ENCODE measurements at places on chromosomes 12 and 14.

GRCh38 chr12:88035907-88036289, 6.7 kb upstream of the C12orf50 start:
- DNase-seq, result no peak

GRCh38 chr14:75230140-75230792, 48.4 kb upstream of the FOS start:
- DNase-seq, result no peak

DNA sequence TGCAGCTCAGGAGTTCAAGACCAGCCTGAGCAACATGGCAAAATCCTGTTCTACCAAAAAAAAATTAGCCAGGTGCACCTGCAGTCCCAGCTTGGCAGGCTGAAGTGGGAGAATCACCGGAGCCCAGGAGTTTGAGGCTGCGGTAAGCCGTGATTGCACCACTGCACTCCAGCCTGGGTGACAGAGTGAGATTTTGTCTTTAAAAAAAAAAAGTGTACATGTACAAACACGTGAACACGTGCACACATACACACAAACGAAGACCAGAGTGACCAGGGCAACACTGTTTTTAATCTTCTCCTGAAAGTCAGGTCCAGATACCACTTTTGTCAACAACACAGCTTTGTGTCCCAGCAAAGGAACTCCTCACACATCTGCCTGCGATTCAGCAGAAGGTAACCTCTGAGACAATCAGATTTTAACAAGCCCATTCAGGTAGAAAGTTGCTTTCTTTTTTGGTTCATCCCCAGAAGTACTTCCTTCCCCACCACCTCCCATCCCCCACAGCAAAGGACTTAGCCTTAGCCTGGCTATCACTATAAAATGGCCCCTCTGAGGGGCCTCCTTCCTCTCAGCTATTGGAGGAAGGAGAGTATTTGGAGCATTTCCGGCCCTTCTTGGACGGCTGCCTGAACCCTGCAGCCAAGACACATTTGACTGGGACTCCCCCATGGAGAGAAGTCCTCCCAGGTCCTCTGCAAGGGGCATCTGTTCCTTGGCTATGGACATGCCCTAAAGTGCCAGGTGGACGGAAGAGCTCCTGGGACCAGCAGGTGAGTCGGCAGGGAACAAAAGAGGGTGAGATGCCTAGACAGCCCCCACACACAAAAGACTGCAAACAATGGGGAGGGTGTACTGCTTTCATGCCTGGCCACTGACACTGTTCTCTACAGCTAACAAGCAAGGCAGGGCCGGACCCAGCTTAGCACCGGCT, 9.8 kb downstream of the CTDSP2 start:
- no peak for DNase-seq

GRCh38 chr12:41073633-41074472, 114.3 kb upstream of the PDZRN4 start:
- no peak for DNase-seq

DNA sequence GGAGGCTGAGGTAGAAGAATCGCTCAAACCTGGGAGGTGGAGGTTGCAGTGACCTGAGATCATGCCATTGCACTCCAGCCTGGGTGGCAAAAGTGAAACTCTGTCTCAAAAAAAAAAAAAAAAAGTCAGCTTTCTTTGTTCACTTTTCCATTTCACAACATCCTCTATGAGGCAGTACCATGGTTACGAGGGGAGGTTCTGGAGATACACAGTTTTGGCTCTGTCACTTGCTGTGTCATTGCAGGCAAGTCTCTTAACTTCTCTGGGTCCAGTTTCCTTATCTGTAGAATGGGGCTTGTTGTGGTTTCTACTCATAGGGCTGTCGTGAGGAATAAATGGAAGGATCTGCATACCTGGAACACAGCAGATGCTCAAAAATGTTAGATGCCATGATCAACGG, 75.6 kb upstream of the SLC24A4 start:
- DNase-seq, result no peak

- DNase-seq, result no peak
These were observed 108.7 kb downstream of the BCAT1 start for GRCh38 chr12:24840046-24840800.

DNA sequence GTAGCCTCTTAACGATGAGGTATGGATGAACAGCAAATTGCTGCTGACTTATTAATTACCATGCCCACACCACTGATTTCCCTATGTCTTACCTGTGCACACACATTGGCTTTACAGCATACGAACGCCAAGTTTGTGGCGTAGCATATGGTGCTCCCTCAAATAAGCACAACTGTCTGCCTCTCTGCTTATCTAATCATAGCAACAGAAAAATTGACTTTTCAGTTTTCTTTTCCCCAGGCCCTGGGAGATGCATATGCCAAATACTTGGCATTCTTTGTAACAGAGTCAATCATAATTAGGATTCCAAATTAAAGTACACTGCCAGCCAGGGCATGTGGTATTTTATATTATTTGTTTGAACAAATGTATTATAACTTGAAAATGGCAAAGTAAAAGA, 625.5 kb downstream of the DIO2 start:
- DNase-seq, result no peak

DNA sequence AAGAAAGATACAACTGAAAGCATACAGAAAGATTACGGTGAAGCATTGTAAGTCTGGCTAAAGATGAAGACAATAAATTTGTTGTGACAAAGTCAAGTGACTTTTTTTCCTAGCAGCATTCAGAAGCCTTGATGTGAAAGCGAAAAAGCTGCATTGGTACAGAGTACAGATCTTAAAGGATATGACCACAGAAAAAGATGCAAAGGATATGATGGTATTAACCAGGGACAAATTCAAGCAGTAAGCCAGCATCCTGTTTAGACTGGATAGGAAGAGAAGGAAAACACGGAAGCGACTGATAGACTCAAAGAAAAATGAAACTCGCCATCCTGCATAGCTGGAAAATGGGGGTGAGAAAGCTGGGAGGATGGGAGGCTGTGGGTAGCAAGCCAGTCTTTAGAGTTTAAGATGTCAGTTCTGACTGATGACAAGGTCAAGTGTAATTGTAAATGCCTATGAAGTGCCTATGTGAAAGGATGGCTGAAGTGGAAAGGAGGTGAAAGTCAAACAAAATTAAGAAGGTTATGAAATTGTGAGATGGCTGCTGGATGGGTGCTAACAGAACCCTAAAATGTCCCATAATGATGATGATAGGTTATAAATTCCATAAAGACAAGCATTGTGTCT, 92.4 kb downstream of the PHLDA1 start:
- no peak for DNase-seq

- no peak for DNase-seq
These were observed 68.8 kb downstream of the LLPH start for GRCh38 chr12:66061557-66062289.

DNA sequence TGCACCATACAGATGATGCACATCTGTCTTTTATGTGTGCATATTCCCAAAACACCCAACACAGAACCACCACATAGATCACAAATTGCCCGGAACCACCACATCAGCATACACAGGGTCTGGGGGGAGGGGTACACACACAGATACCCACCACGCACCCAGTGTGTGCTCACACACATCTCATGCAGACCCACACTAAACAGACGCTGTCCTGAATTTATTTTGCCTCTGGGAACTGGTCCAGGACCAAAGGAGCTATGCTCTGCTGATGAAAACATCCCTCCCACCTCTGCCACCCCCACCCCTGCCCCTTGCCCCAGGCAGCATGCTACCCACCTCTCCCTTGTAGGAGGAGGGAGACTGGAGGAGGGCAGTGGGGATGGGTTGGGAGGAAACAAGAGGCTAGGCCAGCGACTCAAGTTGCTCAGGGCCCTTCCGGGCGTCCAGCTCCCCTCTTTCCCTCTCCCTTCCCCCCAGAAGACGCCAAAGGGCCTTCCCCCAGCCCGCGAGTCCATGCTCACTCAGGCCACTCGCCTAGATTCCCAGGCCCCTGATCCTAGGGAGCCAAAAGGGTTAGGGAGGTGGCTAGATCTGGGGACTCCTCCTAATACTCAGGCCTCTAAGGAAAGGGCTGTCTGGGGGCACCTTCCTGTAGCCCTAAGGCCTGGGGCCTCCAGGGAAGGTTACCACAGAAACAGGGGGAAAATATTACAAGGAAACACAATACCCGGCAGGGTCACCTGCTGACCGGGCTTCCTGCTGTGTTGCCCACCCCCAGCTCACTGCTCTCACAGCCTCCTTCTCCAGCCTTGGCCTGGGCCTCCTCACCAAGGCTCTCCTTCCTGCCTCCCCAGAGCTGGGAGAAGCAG, 3.1 kb downstream of the HDAC7 start:
- no peak for DNase-seq

DNA sequence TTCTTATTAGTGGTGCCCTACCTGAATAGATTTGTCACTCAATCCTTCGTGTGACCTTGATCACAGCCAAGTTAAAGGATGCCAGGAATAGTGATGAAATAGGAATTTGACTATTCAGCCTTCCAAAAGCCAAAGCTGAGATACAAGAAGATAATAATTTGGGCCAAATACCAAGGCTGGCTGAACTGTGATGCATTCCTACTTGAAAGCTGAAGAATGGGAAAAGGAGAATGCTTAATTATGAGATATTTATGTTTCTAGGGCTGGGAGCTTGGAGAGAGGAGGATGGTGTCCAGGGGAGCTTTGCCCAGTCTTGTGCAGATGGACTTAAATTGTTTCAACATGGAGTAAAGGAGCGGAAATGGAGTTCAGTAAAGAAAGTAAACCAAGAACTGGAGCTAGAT, 5.2 kb downstream of the RNASE7 start:
- DNase-seq, result no peak

DNA sequence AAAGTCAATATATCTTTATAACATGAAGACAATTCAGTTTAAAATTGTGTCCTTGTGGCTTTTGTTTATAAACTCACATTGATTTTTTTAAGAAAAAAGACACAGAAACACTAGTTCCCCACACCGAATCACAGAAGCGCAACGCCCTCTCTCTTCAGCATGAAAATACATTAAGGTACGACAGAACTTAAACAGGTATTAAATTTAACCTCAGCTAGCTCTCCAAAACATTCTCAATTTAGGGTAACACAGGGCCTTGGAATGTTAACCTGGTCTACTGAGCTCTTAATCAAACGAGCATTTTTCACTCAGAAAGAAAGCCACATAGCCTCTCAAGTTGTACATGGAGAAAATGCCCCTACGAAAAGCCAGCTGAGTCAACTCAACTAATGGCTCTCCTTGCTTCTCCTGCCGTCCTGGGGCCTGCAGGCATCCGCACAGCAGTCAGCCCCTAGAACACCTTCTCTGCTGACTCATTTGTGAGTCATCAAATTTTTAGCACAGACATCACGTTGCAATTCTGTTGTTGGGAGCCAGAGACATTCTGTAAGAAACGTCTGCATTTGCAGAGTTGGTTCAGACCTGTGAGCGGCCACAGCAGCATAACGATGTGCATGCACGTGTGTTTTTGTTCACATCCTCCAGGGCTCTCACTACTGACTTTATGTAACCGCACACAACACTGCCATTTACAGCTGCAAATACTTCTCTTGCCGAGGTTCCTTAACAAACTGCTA, 141.6 kb downstream of the ITPR2 start:
- no peak for DNase-seq
